ENCODE measurements at places on chromosomes 6 and 20.

DNA sequence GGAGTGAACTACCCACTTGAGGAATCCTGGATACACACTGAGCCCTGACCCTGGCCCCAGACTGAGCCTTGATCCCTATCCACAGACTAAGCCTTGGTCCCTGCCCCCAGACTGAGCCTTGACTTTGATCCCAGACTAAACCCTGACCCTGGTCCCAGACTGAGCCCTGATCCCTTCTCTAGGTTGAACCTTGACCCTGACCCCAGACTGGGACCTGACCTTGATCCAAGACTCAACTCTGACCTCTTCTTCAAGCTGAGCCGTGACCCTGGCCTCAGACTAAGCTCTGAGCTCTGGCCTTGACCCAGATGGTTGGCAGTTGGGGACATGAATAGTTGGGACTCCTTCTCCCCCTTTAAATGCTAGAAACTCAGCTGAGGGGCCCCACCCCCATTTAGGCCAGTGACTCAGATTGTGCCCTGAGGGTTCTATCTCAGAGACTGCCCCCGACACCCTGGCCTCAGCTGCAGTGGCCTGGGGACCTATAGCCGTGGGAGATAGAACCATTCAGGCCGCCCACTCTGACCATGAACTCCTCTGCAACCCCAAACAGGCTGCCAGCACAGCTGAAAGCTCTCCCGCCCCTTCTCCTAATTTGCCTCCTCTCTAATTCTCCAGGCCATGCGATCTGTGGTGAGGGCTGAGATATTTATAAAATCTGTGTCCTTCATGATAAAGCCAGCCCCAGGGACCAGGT lies 84.7 kb downstream of the DLGAP4 start:
- no peak for DNase-seq

DNA sequence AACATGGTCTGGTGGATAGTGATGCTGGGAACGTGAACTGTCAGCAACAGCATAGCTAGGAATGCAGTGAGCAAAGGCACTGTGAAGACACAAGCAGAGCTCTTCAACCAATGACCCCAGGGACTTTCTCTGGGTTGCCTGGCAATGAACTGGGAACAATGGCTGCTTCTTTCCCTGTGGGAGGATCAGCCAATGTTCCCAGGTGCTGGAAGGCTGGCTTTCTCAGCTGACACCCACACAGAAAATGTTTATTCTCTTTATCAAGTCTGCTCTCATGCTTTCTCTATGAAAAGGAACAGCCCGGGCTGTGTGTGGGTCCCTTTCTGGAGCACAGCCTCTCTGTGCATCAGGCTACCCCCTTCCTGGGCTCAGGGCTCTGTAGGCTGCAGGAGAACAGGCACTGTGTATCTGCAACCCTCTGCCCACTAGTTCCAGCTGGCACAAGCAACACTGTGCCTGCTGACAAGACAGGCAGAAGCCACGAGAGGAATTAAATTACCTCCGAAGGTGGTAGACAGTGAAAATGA lies 54.2 kb downstream of the HFE start:
- no peak for DNase-seq

DNA sequence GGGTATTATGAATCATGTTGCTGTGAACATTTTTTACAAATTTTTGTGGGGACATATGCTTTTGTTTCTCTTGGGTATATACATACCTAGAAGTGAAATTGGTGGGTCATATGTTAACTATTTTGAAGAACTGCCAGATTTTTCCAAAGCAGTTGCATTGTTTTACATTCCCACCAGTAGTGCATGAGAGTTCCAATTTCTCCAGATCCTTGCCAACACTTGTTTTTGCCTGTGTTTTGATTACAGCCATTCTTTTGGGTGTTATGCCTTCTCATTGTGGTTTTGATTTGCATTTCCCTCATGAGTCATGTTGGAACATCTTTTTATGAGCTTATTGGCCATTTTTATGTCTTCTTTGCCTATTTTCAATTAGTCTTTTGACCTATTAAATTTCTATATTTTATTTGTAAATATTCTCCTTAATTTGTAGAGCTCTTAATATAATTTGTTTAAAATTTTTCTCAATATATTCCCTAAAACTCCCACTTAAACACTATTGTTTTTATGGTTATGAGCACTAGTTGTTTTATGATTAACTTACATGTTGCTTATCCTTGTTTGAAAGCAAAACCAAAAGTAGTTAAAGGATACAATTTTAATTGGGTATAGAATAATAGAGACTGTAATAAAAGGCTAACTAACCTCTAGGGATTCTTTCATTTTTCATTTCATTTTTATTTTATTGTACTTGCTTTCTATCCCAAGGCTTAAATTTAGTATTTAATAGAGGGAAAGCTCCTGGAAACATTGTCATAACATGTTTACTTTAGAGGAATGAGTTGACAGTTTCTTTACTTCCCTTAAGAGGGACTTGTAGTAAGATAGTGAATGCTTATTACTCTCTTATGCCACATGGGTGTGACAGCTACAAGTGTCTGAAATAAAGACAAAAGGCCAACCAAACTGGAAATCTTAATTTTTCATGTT lies 5.5 kb downstream of the UBR2 start:
- no peak for DNase-seq

- no peak for DNase-seq
Measured at GRCh38 chr20:37315452-37316110, 26.1 kb downstream of the MANBAL start.

GRCh38 chr20:5509803-5510202 lies 193.0 kb upstream of the PROKR2 start:
- no peak for DNase-seq

GRCh38 chr6:151425561-151425960 lies 26.4 kb downstream of the RMND1 start:
- DNase-seq = no peak

Data from stimulated activated CD4-positive, alpha-beta T cell treated with anti-CD3 and anti-CD28 coated beads, Interleukin-12 subunit alpha, Interleukin-12 subunit beta, amount 100 ng/mL, for 4 hours (primary cell).